Hippocampal formation (tissue), 2 donors: ENCODE measurements at places on chromosomes 5 and 9.

DNA sequence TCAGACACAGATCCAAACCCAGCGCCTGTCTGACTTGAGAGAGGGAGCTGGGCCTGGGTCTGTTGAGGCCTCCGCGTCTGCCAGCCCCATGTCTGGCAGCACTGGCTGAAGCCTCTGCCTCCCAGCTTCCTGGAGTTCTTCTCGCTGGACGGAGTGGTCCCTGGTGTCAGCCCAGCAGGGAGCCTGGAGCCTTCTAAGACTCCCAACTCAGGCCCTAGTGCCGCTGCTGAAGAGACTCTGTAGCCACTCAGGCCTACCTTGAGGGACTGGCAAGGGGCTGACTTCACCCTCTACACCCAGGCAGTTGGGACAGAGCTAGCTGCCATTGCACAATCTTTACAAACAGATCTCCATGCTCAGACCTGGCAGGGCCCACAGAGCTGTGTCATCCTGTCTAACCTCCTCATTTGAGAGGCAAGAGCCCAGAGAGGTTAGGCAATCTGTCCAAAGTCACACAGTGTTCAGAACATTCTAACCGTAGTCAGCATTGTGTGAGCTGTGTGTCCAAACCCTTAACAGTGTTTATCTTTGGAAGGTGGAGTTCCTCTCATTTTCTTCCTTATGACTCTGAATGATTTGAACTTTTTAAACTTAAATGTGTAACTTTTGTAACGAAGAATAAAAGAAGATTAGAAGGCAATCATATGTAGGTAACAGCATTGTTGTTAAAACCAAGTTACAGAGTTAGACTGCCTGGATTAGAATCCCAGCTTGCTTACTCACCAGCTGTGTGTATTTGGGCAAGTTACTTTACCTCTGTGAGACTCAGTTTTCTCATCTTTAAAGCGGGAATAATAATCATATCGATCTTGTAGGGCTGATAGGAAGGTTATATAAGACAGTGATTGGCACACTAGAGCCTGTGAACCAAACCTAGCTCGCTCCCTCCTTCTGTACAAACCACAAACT lies 4.6 kb upstream of the DUSP1 start:
- DNase-seq = no peak

DNA sequence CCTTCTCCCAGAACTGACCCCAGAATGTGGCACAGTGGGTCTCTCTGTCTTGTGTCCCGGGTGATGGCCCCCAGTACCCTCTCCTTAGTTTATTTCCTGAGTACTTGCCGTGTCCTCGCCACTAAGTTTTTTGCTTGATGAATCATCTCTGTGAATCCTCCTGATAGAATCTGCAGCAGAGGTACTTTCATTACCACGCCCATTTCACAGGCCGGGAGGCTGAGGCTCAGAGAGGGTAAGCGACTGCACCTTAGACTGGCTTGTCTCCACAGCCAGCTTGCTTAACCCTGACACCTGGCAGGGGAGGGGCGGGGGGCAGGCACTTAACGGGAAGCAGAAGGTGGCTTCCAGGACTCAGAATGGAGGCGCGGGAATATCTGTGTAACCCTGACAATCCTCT lies 7.9 kb upstream of the IER5L start:
- DNase-seq = no peak

DNA sequence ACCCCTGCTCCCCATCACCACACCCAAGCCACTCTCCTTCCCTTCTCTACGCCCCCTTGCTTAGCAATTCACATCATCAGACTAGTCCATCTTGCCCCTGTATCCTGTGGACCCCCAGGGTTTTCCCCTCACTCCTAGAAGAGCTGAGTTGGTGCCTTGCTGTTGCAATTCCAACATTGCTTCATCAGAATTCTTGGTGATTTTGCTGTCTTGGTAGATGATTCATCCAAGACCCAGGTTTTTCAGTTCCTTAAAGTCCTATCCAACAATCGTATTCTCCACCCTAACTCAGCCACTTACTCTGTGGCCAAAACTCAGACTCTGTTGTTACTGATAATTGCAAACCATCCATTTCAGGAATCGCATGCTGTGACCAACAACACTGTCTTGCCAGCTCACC lies 21.4 kb upstream of the CCNJL start:
- DNase-seq = no peak

DNA sequence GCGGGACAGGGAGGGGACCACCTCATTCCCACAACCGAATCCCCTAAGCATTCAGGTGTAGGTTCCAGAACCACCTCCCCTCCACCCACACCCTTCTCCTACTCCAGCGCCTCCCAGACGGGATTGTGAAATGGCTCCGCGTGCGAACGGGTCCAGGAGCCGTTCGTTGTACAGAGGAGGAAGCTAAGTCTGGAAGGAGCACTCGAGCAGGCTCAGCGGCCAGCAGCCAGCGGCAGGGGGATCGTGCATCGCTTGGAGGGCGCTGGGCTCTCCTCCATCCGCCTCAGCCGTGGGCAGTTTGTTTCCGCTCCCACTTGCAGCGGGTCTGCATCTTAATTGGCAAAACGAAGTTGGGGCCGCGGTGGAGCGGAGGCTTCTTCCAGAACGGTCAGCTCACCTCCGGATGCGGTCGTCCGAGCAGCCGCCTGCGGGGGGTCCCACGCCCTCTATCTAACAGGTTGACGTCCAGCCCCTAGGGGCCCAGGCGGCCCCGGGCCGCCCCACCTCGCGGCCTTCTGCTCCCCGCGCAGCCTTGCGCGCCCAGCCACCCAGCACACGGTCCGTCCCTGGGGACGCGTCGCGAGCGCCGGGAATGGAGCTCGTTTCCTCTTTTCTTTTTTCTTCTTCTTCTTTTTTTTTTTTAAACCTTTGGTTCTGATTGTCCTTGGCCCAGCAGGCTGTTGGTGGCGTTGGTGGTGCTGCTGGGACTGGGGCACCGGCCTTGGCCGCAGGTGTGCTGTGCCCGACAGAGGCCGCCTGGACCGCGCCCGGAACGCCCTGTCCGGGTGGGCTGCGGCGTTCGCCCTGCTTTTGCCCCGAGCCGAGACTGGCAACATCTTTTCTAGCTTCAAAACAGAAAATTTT lies 3.9 kb upstream of the BARX1 start:
- no peak for DNase-seq

DNA sequence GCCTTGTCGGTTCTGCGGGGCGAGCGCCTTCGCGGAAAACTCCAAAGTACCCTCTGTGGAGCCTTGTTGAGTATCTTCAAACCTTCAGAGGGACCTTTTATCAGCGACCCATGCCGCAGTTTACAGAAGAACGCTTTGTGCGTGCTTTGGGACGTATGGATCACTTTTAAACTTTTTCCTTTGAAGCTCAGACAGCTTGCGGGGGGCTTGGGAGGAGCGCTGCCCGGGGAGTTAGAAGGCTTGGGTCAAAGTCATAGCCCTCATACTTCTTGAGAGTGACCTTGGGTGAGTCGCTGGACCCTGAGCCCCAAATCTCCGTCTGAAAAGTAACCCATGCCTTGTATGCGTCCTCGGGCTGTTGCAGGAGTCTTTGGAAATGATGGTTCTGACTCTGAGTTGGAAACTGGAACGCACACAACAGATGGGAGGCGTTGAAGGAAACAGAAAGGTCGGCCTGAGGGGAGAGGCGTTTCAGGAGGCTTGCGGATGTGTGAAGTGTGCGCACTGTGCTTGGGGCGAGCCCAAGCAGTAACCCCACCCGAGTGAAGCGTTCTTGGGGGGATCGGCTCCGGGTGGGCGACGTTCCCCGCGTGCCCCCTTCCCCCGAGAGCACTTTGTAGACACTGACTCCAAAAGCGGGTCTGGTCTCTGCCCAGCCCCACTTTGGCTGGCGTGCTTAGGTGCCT lies 661 bp upstream of the SLC25A51 start:
- DNase-seq = no peak

- DNase-seq = no peak
Measured at GRCh38 chr9:85514256-85514655, 227.5 kb downstream of the AGTPBP1 start.

- no peak for DNase-seq
Measured at GRCh38 chr9:89723469-89724100, 118.8 kb downstream of the GADD45G start.

DNA sequence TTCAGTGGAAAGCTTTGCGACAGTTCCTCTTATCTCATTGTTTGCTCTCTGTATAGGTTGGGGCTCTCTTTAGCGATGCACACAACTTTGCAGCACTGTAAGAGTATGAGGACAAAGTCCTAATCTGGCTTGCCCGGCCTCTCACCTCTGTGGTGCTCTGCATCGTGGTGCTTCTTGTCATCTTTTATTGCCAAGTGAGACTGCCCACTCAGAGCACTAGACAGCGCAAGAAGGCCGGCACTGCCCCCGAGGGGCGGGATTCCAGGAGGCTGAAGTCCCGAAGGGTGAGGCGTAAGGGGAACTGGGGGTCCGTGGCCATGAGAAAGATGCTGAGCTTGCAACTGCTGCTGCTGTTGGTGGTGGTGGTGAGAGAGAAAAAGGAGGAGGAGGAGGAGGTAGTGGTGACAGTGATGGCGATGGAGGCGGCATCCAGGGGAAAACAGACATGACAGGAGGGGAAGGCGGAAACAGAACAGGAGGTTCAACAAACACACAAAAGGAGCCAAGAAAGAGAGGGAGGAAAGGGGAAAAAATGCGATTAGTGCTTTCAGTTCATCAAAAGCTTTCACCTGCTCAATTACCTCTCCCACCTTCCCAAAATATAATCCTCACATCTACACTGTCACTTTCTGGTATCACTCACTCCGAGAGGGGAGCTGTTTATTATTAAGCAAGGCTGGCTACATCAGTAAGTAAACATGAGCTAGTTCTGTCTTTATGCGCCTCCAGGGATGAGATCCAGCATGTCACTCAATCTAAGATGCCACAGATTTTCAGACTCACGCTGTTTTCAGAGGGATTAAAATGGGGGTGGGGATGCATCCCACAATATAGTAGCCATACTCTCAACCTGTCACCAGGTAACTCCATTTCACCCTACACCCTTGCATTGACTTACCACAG lies 55.1 kb downstream of the TLE1 start:
- DNase-seq = no peak

DNA sequence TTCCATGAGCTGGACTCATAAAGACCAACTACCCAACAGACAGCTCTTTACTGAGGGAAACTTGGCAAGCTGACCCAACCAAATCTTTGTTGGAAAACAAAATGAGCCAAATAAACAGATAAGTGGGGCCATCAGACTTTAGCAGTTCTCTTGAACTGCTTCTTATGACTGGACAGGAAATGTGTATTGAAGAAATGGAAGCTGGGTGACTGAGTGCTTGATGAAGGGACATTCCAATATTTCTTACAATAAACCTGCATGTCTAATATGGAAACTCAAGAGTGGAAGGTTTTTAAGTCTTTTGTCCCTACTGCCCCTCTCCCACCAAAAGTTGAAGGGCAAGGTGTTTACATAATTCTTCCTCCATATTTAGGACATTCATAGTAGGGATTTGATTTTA lies 218.8 kb upstream of the NR4A3 start:
- no peak for DNase-seq

DNA sequence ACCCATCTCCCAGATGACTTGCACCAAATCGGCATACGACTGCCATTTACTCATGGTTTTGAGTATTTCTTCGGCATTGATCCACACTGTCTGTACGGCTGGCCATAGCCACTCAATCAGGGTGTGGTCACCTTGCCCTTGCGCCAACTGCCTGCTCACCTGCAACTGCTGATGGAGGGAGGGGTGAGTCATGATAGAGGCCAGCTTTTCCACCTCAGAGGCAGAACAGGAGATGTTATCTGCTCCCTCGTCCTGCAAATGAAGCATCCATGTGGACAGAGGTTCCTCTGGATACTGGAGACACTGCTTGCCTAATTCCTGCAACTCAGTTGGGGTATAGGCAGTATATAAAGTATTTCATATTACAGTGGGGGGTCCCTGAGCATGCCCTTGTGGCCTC lies 85.6 kb upstream of the ATP10B start:
- DNase-seq = no peak

- DNase-seq = no peak
Measured at GRCh38 chr5:67092535-67092934, 104.1 kb downstream of the CD180 start.

DNA sequence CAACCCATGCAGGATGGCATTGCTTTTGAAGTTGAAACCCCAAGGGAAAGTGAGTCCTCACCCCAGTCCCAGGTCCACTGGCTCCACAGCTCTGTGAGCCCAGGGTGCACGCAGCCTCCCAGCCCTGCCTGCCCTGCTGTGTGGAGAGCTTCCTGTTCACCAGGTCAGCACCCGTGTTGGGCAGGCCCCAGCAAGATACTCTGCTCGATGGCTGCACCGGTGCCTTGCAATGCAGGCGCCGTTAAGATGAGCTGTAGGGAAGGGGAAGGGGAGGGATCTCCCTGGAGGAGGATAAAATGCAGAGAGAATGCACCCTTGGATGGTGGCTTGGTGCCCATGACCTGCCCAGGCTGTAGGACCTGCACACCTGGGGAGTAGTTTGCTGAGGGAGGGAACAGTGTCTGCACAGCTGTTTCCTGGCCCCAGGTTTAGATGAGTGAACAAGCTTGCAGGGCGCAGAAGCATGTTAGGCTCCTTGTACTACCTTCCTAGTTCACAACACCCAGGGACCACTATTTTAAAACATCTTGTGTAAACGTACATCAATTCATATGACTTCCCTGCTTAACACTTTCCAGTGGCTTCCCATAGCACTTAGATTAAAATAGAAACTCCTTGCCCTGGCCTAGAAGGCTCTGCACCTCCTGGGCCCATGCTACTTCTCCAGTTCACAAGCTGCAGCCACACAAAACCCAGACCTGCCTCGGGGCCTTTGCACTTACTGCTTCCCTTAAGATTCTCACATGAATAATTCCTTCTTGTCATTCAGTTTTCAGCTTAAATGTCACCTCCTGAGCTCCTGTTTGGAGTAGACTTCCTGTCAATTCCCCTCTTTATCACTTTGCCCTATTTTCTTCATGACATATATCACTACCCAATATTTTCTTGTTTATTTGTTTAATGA lies 19.6 kb downstream of the FAT2 start:
- no peak for DNase-seq

- DNase-seq = no peak
Measured at GRCh38 chr9:93207860-93208734, 24.2 kb downstream of the WNK2 start.

DNA sequence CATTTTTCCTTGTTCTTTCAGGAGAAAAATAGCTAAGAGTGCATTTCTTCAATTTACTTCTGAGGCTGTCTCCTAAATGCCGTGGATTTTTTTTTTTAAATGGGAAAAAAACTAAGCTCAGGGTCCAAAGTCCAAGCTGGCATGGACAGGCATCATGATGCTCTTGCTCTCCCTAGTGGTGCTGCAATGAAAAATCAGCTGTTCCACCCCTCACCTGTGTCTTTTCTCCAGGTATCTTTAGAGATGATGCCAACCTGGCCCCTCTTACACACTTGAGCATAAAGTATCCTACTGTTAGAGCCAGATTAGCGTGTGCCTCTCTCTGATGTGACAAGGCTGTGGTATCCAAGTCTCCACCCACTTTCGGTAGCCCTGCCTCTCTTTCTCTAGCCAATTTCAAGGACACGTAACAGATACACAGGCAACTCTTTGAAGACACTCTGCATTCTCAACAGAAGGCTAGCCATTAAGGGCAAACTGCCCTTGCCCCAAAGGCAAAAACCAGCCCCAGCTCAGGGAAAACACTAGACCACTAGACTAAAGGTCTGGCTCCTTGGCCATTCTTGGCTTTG lies 208.8 kb downstream of the SAXO1 start:
- no peak for DNase-seq

DNA sequence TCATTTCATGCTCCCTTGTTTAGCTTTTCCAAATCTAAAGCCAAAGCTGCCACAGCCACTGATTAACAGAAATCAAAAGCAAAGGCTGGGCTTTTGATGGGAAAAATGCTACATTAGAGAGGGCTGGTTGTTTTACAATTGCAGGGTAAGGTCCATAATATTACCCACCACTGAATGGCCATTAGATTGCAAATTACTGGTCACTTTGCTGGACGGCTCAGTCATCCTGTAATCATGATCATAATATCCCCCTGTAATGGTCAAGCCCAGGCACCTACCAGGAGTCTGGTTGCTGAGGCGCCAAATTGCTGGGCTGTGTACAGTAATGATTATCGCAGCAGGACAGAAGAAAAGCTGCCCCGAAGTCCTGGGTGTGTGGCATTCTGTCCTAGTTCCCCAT lies 286.5 kb downstream of the ZSWIM6 start:
- no peak for DNase-seq
